Heart left ventricle (tissue), 16 donors: ENCODE measurements at places on chromosomes 1 and 21. TPM values are rescaled to one million over a fixed set of nuclear protein-coding genes. Genes with fewer than 3 reads are reported as not detected.

- H3K36me3 ChIP-seq: no peaks in the 10 kb centered on the region
- no peaks in the 10 kb centered on the region for H3K27me3 ChIP-seq
- DNase-seq: no peak
- H3K4me1 ChIP-seq: no peaks in the 10 kb centered on the region
- H3K4me3 ChIP-seq: no peak overlapping the region
Measured at GRCh38 chr1:208118306-208118705, 125.9 kb downstream of the PLXNA2 start.

- peaks cover 8% of the 10 kb centered on the region for H3K27me3 ChIP-seq
- H3K4me3 ChIP-seq: peak within 1 kb of the TSS; percentile 51
- peaks cover 14% of the 10 kb centered on the region for H3K4me1 ChIP-seq
Measured at GRCh38 chr1:22710701-22711049, at the start of gene EPHB2. Gene EPHB2 (plus strand): TSS chr1:22710839. CDS start chr1:22710983, 144 bp downstream.

GJC2 gene
- 0.88 TPM for total RNA-seq

DNA sequence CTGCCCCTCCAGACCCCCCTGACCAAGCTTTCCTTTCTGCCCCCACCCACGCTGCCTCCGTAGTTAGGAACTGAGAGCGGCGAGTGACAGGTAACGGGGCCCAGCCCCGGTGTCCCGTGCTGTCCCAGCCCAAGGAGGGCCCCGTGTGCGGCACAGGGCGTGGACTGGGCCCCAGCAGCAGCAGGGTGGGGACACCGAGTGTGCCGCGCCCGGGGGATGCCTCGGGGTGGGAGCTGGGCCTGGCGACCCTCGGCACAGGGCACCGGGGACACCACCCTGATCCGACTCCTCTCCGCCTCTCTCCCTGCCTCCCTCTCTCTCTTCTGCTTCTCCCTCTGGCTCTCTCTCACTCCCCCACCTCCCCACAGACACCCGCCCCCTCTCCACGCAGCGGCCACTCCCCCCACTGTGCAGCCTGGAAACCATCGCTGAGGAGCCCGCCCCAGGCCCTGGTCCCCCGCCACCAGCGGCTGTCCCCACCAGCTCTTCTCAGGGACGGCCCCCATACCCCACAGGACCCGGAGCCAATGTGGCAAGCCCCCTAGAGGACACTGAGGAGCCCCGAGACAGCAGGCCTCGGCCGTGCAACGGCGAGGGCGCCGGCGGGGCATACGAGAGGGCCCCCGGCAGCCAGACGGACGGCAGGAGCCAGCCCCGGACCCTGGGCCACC, 22.7 kb downstream of the PANK4 start:
- peaks cover 14% of the 10 kb centered on the region for H3K36me3 ChIP-seq
- peaks cover 18% of the 10 kb centered on the region for H3K4me1 ChIP-seq
- no peak overlapping the region for H3K27ac ChIP-seq

SPATA17 gene
- total RNA-seq: 0.81 TPM

RAVER2 gene
- total RNA-seq: 24.3 TPM

- H3K4me3 ChIP-seq: no peak overlapping the region
- H3K4me1 ChIP-seq: peaks cover 22% of the 10 kb centered on the region
- no peaks in the 10 kb centered on the region for H3K36me3 ChIP-seq
Measured at GRCh38 chr1:164611754-164612642, 53.0 kb downstream of the PBX1 start.

DNA sequence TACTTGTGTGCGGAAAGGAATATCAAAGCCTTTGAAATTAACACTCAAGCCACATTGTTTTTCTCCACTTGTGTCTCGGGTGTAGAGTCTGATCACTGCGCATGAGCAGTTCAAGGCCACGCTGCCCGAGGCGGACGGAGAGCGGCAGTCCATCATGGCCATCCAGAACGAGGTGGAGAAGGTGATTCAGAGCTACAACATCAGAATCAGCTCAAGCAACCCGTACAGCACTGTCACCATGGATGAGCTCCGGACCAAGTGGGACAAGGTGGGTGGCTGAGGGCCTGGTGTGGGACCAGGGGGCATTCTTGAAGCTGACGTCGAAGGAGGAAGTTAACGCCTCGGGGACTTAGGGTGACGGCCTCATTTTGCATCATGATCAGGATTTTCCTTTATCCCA, 43.7 kb upstream of the MTR start:
- H3K4me3 ChIP-seq: no peak overlapping the region
- H3K27me3 ChIP-seq: no peaks in the 10 kb centered on the region
- H3K36me3 ChIP-seq: peaks cover 83% of the 10 kb centered on the region
- no peak for DNase-seq

DNA sequence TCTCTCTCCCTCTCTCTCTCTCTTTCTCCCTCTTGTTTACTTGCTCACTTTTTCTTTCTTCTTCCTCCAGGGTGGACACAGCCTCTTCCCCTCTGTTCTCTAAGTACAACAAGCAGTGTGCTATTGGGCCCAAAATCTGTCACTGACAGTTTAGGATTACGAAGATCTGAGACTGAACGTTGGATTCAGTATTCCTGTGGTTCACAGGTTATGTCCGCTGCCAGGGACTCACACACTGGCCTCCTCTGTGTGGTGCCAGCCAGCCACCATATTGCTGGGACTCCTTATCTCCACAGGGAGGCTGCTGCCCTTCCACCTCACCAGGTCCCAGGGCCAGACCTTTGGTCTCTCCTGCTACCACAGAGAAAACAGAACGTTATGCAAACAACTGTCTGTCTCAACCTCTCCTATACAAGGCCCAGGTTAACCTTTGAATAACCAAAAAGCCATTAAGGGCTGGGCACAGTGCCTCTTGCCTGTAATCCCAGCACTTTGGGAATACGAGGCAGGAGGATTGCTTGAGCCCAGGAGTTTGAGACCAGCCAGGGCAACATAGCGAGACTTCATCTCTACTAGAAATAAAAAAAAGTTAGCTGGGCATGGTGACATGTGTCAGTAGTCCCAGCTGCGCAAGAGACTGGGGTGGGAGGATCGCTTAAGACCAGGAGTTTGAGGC, 171.9 kb upstream of the RAB4A start:
- DNase-seq: no peak
- no peak overlapping the region for H3K27ac ChIP-seq
- H3K4me3 ChIP-seq: no peak overlapping the region

DNA sequence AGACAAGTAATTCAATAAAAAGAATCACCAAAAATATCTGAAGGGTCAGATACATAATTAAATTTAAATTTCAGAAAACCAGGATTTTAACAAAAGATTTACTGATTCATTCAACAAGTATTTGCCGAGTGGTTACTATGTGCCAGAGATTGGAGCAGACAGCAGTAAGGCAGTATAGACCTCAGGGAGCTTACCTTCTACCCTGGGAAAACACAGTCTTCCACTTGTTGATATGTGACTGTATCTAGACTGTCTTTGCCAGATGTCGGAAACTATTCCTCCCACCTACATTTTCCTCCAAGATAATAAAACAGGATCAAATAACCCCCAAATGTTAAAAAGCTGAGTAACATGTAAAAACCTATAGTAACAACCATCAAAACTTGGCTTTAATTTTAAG, 6.2 kb downstream of the HNRNPR start:
- DNase-seq: no peak
- peaks cover 36% of the 10 kb centered on the region for H3K4me1 ChIP-seq
- H3K4me3 ChIP-seq: no peak overlapping the region
- H3K27me3 ChIP-seq: no peaks in the 10 kb centered on the region
- H3K36me3 ChIP-seq: peaks cover 55% of the 10 kb centered on the region

MEX3A gene
- total RNA-seq: 0.16 TPM
